ENCODE measurements at places on chromosomes 2 and 18.

DNA sequence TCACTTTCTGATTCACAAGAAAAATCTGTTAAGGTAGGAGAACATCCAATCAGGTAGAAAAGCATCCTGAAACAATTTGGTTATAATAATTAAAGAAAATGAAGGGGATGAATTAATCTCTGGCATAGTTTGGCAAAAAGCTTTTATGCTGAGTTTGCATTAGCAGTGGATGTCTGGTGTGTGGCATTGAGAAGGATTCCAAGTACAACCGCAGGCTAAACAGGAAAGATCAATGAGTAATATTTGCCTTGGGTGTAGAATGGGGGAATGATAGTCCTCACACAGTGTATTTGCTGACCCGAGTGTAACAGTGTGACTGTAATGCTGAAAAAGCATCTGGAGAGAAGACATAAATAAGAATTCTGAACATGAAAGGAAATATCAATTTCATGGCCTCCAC, 68.3 kb upstream of the SESTD1 start:
- no peak for DNase-seq

DNA sequence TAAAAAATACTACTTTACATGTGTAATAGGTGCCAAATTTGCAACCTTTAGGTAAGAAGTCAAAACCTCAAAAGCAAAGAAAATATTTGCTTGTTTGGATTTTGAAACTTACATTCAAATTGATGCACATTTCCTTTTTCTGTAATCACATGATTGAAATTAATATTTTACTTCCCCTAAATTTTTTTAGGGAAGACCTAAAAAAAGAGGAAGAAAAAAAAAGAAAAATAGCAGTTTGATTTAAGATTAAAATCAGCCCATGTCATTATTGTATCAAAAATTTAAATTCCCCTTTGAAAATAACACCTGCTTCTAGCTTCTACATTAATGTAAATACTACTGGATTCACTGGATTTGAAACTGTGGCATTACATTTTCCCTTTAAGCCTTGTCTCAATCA, 68.2 kb upstream of the STON1 start:
- no peak for DNase-seq

DNA sequence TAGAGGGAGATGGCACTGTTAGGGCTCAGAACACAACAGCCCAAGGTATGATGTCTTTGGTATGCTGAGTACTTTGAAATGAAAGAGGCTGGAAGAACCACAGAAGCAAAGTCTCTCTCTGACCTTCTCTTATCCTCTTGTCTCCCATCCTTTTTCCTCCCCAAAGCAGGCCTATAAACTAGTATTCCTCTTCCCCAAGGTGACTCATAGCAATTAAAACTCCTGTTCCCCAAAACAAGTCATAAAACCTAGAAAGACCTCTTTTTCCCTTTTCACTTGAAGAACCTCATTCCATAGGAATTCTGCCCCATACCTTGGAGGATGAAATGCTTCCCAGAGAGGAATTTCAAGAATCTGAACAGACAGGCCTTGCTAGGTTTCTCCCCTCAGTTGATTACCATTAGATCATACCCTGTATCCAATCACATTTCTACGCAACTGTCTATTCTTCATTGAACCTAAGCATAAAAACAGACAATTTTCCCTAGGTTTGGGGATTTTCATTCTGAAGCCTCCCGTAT, 25.7 kb downstream of the MDH1 start:
- no peak for DNase-seq

- DNase-seq, result no peak
These were observed 19.4 kb downstream of the KANSL3 start for GRCh38 chr2:96618596-96619283.

DNA sequence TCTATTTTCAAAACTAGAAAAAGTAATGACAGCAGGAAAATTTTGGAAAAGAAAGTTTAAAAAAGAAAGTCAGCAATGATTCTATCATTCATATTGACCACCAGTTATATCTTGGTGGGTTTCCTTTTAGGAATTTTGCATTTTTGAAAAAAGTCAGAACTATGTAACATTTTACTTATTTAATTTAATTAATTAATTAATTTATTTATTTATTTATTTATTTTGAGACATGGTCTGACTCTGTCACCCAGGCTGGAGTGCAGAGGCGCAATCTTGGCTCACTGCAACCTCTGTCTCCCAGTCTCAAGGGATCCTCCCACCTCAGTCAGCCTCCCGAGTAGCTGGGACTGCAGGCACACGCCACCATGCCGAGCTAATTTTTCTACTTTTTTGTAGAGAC, 149.9 kb upstream of the ACAA2 start:
- DNase-seq, result no peak

DNA sequence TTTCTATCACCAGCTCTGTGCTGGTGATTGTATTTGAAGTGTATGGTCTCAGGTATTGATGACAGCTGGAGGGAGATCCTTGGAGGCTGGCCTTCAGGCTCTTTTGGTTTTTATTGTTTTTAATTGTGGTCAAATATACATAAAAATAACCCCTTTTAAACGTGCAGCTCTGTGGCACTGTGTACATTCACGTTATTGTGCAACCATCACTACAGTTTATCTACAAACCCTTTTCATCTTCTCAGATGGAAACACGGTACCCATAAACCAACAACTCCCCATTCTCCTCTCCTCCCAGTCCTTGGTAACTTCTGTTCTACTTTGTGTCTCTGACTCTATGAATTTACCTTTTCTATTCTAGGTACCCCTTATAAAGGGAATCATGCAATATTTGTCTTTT, 79.3 kb upstream of the ATP8B1 start:
- no peak for DNase-seq

Measured in adrenal gland (tissue), 19 donors.